ENCODE measurements at places on chromosomes 5 and 9.
A peak's percentile ranks its signal among the peaks of the same experiment; 100 is the strongest.

DNA sequence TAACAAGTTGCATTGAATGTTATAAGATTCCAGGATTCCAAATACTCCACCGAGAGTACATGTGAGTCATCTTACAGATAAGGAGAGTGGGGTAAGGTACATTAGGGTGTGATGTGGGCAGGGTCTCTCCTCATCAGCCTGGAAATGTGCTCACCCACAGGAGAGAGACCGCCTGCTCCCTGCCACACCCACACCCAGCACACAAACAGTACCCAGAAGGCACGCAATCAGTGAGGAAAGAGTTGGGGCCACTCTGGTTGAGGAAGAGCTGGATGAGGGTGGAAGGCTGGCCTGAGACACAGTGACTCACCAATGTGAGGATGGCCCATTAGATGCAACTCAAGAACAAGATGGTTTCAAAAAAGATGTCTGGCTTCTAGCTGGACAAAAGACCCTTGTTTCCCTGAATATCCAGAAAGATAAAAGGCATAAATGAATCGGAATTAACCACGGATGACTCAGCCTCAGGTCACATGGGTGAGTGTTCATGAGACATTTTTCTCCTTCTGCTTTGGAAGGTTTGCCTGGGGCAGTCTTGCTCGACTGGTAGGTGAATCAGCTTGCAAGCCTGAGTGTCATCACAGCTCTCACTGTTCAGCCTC lies 51.1 kb upstream of the LHFPL2 start:
- no peak for DNase-seq

GRCh38 chr9:129081388-129081904 lies 535 bp downstream of the DOLPP1 start:
- no peak for DNase-seq

GRCh38 chr5:119341452-119342349 lies 14.1 kb upstream of the TNFAIP8 start:
- DNase-seq: no peak

DNA sequence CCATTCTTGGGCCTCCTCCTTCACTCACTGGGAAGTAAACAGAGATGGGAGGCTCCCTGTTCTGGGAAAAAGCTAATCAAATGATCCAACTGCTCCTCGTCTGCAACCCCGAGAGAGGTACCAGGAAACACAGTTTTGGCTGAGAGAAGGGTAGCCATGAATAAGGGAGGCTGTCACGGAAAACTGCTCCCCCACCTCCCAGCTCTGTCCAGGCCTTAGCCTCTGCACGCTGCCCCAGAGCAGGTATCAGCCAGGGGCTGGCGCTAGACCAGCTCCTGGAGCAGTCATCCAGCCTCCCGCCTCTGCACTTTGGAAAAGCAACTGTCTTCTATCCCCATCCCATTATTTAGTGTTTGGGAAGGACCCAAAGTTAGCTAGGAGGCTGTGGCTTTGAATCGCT lies 266.1 kb downstream of the NDUFS4 start:
- DNase-seq: no peak

- DNase-seq: peak; percentile 45
These were observed 24.3 kb downstream of the CPLX2 start for GRCh38 chr5:175895686-175896102.

- DNase-seq: no peak
These were observed 16.1 kb upstream of the MXD3 start for GRCh38 chr5:177327539-177328522.

DNA sequence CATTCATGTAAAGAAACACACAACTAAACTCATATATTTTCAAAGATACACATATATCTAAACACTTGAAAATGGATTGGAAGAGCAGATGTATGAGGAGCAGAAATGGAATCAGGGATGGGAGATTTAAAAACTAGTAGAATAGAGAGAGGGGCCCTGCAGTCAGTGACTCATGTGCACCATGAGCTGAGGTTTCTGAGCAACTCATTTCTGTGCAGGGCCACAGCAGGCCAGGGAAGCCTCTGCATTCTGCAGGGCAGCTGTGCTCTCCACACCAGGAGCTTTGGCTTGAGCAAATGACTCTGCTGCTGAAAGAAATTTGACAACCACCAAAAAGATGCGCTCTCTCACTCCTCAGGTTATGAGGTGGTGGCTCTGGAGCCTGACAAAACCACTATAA lies 27.1 kb downstream of the LHX6 start:
- no peak for DNase-seq
